SK-MEL-5 (cell line): ENCODE measurements at places on chromosomes 6 and 20.

DNA sequence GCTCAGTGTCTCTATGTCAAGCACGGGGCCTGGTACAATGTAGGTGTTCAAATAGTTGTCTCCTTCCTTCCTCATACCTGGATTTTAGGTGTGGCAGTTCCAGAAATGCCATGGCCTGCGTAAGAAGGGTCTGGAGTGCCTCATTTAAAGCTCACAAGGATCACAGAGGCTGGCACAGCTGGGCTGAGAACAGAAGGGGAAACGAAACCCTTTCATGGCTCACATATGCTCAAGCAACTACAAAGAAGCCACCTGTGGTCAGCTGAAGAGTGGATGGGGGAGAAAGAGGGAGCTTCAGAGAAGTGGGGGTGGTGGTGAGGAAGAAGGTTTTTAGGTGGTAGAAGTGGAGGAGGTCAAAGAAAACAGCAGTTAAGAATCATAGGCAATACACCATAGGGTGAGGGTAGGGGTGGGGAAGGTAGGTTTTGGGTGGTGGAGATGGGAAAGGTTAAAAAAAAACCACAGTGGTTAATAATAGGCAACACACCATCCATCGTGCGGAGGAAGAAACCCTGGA, 17.0 kb upstream of the TOP1 start:
- no peak for DNase-seq

DNA sequence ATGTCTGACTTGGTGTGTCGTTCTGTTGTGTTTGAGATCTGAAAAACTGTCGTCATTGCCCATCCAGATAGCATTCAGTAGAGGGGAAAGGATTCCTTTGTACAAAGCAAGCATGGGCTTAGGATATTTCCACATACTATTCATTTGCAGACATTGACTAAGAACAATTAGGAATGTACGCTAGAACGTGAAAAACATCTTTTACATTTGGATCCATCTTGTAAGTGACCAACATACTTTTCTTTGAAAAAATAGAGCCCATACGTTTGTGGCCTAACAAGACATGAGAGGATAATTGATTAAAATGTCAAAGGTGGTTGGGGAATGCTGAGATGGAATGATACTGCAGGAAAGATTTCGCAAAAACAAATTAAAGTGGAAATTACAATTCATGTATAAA, 225.8 kb upstream of the QKI start:
- no peak for DNase-seq

DNA sequence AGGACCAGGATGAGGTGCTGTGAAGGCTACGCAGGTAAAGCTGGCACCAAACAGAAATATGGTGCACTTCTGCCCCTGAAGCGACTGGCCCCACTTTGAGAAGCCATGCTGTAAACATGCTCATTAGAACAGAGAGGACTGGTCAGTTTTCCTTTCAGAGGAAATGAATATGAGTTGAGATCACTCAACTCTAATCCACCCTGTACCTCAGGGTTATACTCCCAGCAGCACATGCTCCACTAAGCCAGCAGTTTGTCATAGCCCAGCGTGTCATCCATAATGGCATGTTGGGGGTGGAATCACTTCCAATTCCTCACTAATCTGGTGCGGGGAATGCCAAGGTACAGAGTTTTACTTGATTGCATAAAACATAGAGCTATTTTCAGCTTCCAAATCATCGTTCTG, 98.1 kb downstream of the HIVEP2 start:
- no peak for DNase-seq

GRCh38 chr6:33201935-33202334, 1.3 kb downstream of the SLC39A7 start:
- DNase-seq: no peak

- no peak for DNase-seq
Observed at GRCh38 chr6:32107406-32107805, 1.7 kb downstream of the TNXB start.

- no peak for DNase-seq
Observed at GRCh38 chr6:156391977-156392376, 385.2 kb upstream of the ARID1B start.

- DNase-seq: no peak
Observed at GRCh38 chr6:24897186-24897585, 38.6 kb downstream of the RIPOR2 start.

- peak; percentile 2 for DNase-seq
Observed at GRCh38 chr6:100171533-100172321, 177.7 kb upstream of the MCHR2 start.

DNA sequence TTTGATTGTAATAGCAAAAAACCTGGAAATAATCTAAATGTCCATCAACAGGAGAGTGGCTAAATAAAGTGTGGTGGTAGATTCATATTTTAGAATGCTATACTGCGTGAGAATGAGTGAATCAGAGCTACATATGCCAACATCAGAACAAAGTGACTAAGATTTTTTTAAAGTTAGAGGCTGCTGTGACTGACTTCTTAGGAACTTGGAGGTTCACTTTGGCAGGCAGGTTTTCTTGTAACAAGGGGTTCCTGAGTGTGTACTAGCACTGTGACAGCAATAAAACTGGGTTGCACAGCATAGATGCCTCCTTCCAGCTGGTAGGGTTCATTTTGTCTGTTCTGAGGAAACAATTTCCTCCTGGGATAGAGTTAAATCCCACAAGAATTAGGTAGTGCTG, 75.3 kb upstream of the ENPP5 start:
- no peak for DNase-seq

DNA sequence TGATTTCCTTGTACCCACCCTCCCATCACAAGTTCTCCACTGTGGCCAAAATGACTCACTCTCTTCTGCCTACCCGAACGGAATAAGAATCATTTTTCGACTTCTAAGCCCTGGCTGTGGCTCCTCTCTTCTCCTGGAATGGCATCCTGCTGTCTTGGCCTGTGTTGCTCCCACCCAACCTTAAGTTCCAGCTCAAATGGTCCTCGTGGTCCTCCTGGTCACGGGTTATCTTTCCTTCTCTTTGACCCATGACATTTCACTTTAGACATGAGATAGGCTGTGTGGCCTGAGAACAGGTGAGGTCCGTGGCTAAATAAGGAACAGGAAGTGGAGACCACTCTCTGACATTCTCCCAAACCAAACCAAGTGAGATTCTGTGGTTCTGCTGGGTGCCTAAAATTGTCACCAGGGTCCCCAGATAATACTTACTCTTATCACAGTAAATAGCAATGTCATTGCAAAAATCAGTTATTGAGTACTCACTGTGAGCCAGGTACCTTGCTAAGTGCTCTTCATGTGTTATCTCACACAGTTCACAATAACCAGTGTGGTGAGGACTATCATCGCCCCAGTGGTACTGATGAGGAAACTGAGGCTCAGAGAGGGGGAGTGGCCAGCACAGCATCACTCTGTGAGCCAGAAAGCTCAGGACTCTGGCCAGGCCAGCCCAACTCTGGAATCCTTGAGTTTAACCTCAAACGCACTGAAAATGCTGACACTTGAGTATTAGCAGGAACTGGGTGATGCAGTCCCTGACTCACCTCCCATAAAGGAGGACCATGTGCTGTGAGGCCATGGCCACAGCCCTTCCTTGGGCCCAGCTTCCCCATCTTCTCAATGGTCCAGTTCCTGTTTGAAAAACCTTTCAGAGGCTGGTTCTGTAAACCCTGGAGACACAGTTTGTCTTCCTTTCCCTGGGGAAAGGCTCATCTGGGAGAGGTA, 74.8 kb upstream of the SIRPA start:
- no peak for DNase-seq

GRCh38 chr6:21279619-21280018, 313.9 kb upstream of the SOX4 start:
- DNase-seq: no peak

DNA sequence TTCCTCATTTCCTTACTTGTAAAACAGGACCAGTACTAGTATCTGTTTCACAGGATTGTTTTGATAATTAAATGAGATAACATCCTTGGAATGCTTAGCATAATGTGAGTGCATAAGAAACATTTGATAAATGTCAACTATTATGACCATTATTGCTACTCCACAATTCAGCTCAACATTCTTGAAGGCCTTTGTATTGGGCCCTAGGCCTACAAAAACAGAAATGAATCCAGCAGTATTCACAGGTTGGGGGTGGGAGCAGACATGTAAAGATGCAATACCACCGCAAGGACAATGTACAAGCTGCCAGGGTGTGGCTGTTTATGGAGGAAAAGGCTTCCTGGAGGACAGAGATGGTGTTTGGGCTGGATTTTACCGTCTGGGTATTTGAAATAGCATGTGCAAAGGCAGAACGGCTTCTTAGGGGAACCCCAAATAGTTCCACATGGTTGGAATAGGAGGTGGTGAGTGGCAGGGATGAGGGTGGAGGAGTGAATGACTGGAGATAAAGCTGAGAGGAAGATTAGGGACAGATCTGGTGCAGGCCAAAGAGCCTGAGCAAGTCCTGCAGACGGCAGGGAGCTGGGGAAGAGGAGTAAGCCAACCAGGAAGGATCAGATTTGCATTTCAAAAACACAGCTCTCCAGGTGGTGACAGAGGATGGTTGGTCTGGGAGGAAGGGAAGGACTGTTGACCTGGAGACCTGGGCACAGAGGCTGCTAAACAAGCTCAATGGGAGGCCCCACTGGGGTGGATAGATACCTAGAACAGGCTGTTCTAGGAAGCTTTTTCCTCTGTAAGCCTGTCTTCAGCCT, 57.0 kb upstream of the EPB41L1 start:
- no peak for DNase-seq

- DNase-seq: no peak
Observed at GRCh38 chr6:125738276-125738675, 11.2 kb upstream of the HEY2 start.

GRCh38 chr6:77290798-77291197, 172.5 kb downstream of the HTR1B start:
- no peak for DNase-seq

- peak; percentile 78 for DNase-seq
Observed at GRCh38 chr20:34536798-34537394, 20.7 kb downstream of the DYNLRB1 start.

- DNase-seq: no peak
Observed at GRCh38 chr6:107589199-107589598, 99.3 kb downstream of the SOBP start.

DNA sequence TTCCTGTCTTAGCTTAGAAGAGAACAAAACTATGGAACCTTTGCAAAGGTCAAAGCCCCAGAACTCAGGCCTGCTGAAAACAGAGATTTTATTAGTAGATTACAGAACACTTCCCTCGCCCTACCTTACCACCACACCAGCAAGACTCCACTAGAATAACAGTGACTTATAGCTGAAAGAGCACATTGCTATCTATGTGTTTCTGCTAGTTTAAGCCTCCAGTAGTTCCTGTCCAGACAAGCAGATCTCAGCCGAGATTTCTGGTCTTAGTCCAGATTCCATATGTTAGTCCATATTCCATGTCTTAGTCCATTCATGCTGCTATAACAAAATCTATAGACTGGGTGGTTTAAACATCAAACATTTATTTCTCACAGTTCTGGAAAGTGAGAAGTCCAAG, 412.3 kb upstream of the ID4 start:
- no peak for DNase-seq

- no peak for DNase-seq
Observed at GRCh38 chr6:11752360-11752759, 26.2 kb downstream of the ADTRP start.

DNA sequence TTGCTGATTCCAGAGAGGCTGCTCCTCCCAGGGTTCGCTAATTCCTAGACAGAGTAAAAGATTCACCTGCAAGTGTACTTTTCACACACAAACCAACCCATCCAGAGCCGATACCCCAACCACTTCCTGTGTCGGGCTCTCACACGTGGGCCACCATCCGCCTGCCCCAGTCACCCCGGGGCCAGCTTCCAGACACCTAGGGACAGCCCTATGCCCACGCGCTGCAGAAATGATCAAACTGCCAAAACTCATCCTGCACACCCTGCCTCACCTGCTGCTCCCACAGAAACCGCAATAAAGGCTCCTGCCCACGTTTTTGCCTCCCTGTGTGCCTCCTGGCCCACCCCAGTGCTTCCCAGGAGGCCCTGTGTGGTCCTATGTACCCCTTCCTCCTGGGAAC, 59.5 kb downstream of the PSMG4 start:
- no peak for DNase-seq

GRCh38 chr6:30267423-30267822, 54.2 kb upstream of the TRIM26 start:
- DNase-seq: no peak

DNA sequence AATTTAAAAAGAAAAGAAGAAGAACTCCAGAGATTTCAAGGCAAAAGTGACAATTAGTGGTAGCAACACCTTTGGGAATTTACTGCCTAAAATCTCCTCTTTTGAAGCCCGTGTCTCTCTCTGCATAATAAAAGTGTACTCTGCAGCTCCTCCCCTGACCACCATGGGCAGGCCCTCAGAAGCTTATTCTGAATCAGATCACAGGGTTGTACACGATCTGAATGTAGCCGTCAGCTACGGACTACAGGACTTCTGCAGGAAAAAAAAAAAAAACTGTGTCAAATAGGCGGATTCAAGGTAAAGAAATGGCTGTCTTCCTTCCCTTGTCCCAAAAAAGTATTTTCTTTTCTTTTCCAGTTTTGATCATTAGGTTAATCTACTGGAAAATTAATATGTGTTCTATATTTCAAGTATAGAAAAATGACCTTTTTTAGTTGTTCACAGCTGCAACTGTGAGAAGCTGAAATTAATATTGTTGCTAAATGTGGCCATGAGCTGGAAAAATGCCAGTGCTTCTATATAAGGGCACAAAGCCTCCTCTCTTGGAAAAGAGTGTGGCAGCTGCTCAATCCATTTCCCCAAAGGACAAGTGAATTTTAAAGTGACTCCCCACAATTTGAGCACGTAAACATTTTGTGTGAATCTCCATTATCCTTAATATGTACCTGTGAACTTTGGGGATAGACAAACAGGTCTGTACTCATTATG, 397.4 kb downstream of the C6orf118 start:
- DNase-seq: peak; percentile 64

DNA sequence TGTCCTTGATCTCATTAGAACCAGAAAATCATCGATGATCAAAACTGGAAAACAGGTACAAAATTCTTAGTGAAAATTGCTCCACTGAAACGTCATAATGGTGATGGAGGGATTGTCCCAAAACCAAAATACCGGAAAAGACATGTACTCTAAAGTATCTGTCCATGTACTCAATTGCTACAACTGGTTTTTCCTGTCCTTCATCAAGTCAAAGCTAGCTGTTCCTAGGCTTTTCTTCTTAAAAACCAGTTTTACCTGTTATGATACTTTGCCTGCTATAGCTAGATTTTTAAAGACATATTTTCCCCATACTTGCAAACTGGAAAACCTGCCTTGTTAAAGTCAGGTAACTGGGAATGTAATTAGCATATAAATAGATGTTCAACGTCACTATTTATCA, 50.5 kb upstream of the LRRC1 start:
- no peak for DNase-seq

DNA sequence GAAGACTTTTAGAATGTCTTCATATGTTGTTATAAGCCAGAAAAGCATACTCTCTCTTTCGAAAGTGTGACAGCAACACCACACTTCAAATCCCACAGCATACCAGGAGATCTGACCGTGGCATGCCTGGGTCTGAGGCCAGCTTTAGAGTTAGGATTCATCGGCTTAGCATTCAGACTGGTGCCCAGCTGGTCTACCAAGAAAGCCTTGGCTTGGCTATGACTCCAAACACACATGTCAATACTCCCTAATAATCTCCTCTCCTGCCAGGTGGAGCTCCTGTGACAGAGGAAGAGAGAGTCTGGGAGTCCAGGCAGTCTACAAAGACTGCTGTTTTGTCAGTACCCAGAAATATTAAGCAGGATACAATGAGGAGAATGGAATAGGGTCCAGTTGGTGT, 77.1 kb upstream of the MAN1A1 start:
- DNase-seq: no peak

GRCh38 chr6:39873439-39873838, 60.8 kb downstream of the MOCS1 start:
- no peak for DNase-seq

GRCh38 chr6:6711031-6711785, 122.7 kb downstream of the LY86 start:
- no peak for DNase-seq
